Neural crest cell (in vitro differentiated cells): ENCODE measurements at places on chromosomes 16 and 17. TPM values are rescaled to one million over a fixed set of nuclear protein-coding genes. Genes with fewer than 3 reads are reported as not detected.
A peak's percentile ranks its signal among the peaks of the same experiment; 100 is the strongest.

The PABPN1L gene
- total RNA-seq: not detected in 2 replicates

DNA sequence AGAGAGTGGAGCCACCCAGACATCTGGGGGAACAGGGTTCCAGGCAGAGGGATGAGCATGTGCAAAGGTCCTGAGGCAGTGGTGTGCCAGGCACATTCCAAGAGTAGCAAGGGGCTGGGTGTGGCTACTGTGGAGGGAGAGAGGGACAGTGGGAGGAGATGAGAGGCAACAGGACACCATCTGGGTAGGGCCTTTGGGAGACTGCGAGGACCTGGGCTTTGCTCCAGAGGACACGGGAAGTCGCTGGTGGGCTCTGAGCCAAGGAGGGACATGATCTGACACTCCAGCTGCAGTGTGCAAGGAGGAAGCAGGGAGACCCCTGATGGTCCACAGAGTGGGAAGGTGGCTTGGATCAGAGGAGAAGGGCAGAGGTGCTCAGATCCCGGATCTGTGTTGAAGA is 56.7 kb upstream of the MED9 start:
- no peaks in the 10 kb centered on the region for H3K27me3 ChIP-seq
- H3K36me3 ChIP-seq: no peaks in the 10 kb centered on the region
- H3K27ac ChIP-seq: no peak overlapping the region
- DNase-seq: no peak

DNA sequence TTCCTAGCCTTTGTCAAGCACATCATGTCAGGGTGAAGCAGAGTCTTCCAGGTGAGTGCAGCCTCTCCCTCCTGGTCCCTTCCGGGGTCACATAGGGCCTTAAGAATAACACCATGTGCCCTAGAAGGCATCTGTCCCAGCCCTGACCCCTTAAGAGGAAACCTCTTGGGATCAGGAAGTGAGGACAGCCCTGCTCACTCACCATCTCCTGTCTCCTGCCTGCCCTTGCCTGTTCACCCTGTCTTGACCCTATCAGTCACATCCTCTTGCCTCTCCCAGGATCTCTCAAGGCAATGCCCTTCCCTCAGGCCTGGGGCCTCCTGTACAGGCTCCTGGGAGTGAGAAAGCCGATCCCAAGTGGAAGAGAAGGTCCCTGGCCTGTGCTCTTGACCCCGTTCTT is 13.9 kb downstream of the MYL4 start:
- H3K4me3 ChIP-seq: no peak overlapping the region
- DNase-seq: no peak
- H3K27me3 ChIP-seq: no peaks in the 10 kb centered on the region
- no peak overlapping the region for H3K27ac ChIP-seq

- no peaks in the 10 kb centered on the region for H3K27me3 ChIP-seq
- no peaks in the 10 kb centered on the region for H3K4me1 ChIP-seq
- no peak overlapping the region for H3K4me3 ChIP-seq
- H3K36me3 ChIP-seq: peaks cover 19% of the 10 kb centered on the region
- no peak for DNase-seq
Observed at GRCh38 chr17:61981323-61981722, 53.5 kb upstream of the INTS2 start.

The OXLD1 gene
- total RNA-seq: 25.5 and 28.2 TPM in 2 replicates

The TBC1D3C gene
- not detected in 2 replicates for total RNA-seq

GRCh38 chr17:10127819-10128425 is 70.5 kb downstream of the GAS7 start:
- H3K4me3 ChIP-seq: no peak overlapping the region
- H3K4me1 ChIP-seq: peaks cover 39% of the 10 kb centered on the region
- peaks cover 2% of the 10 kb centered on the region for H3K27me3 ChIP-seq
- H3K27ac ChIP-seq: peak overlapping the region; percentile 86
- H3K36me3 ChIP-seq: no peaks in the 10 kb centered on the region

DNA sequence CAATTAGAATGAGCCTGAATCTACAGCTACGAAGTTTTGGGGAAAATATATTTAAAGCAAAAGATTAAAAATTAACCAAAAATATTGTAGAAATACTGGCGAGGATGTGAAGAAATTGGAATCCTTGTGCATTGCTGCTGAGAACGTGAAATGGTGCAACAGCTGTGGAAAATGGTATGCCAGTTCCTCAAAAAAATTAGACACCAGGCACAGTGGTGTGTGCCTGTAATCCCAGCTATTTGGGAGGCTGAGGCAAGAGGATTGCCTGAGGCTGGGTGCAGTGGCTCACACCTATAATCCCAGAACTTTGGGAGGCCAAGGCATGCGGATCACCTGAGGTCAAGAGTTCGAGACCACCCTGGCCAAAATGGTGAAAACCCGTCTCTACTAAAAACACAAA is 119.9 kb upstream of the TMEM97 start:
- no peak overlapping the region for H3K27ac ChIP-seq
- H3K4me3 ChIP-seq: no peak overlapping the region
- H3K36me3 ChIP-seq: peaks cover 7% of the 10 kb centered on the region
- no peaks in the 10 kb centered on the region for H3K4me1 ChIP-seq

DNA sequence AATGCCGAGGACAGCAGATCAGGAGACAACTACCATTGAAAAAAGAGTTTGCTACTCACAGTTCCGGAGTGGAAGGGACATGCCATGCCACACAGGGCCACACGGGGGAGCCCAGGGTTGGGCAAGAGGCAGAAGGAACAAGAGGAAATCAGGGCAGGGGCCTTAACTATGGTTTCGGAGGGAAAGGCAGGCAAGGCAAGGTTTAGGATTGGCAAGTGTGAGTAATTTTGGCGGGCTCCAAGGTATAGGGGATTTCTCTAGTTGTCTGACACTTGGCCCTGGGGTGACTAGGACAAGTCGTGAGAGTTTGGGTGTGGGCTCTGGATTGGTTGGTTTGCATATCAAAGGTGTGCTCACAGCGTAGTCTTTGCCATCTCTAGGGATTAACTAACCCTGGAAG is 27.0 kb upstream of the NTN1 start:
- peak; percentile 79 for DNase-seq
- no peak overlapping the region for H3K27ac ChIP-seq
- H3K27me3 ChIP-seq: peaks cover 12% of the 10 kb centered on the region
- no peaks in the 10 kb centered on the region for H3K36me3 ChIP-seq

- no peaks in the 10 kb centered on the region for H3K27me3 ChIP-seq
- H3K4me1 ChIP-seq: no peaks in the 10 kb centered on the region
- peak overlapping the region; percentile 54 for H3K27ac ChIP-seq
- H3K36me3 ChIP-seq: no peaks in the 10 kb centered on the region
- H3K4me3 ChIP-seq: no peak overlapping the region
Observed at GRCh38 chr17:40598619-40599467, 33.6 kb upstream of the CCR7 start.

- H3K27ac ChIP-seq: no peak overlapping the region
- H3K36me3 ChIP-seq: no peaks in the 10 kb centered on the region
- H3K4me3 ChIP-seq: no peak overlapping the region
- H3K4me1 ChIP-seq: no peaks in the 10 kb centered on the region
Observed at GRCh38 chr17:2883544-2884213, 87.4 kb downstream of the RAP1GAP2 start.

DNA sequence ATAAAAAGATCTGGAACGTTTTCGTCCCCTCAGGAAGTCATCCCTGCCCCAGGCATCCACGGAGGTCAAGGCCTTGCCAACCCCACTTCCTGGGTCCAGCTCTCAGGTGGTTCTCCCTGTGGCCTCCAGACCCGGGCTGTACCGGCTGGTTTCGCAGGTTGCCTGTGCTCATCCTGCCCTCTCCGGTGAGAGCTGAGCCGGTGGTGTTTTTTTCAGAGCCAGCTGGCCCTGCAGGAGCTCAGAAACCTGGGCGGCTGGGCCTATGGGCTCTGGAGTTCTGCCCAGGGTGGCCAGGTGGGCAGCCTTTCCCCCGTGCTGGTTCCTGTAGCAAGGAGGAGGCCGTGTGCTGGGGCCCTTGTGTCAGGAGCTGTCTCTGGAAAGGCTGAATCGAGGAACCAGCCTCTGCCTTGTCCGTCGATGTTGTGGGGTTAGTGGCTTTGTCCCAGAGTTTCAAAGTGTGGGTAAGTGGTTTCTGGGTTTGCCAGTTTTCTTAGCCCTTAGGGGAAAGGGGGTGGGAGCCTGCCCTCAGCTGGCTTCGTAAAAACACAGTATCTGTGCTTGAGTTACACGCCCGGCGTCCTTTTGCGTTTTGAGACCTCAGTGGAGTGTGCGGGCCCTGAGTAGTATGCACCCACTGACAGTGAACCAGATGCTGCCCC is 23.6 kb downstream of the C16orf90 start:
- peaks cover 17% of the 10 kb centered on the region for H3K4me1 ChIP-seq
- H3K27ac ChIP-seq: no peak overlapping the region
- no peak for DNase-seq
- peaks cover under 1% of the 10 kb centered on the region for H3K36me3 ChIP-seq

DNA sequence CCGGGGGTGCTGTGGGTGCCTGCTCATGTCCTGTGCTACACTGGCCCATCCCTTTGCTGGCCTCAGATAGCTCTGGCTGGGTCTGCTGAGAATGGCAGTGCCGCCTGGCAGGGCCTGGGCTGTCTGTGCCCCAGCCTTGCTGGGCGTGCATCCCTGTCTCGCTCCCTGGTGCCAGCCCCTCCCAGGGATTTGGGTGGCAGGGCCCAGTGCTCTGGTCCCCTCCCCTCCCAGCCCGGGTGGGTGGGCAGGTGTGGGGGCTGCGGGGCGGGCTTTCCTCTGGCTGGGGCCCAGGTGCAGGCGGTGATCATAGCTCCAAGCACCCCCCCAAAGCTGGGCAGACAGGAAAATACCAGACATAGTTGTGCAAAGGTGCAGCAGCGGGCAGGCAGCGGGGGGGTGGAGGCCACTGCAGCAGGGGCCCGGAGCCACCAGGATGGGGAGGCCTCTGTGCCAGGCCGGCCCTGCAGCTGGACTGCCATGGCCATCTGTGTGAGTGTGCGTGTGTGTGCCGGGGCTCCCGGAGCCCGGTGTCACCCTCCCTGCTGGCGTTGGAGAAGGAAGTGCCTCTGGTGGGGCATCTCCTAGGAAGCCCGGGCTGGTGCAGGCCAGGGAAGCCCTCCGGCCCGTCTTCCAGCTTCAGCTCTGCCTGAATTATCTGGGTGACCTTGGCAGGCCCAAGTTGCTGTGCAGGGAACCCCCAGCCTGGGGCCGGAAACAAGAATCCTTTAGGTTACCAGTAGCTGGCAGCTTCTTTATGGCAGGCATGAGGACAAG is 7.4 kb downstream of the GLIS2 start:
- H3K27ac ChIP-seq: no peak overlapping the region
- no peak overlapping the region for H3K4me3 ChIP-seq
- H3K4me1 ChIP-seq: peaks cover 13% of the 10 kb centered on the region

The SDK2 gene
- total RNA-seq: 31.2 and 31.5 TPM in 2 replicates

- DNase-seq: no peak
- H3K27ac ChIP-seq: no peak overlapping the region
- peak overlapping the region; percentile 87 for H3K4me3 ChIP-seq
- no peaks in the 10 kb centered on the region for H3K27me3 ChIP-seq
- peaks cover 2% of the 10 kb centered on the region for H3K36me3 ChIP-seq
- H3K4me1 ChIP-seq: peaks cover 43% of the 10 kb centered on the region
Observed at GRCh38 chr16:87491522-87492290, 1.1 kb downstream of the ZCCHC14 start.

The TGFB1I1 gene
- total RNA-seq: 7.2 and 8.8 TPM in 2 replicates

DNA sequence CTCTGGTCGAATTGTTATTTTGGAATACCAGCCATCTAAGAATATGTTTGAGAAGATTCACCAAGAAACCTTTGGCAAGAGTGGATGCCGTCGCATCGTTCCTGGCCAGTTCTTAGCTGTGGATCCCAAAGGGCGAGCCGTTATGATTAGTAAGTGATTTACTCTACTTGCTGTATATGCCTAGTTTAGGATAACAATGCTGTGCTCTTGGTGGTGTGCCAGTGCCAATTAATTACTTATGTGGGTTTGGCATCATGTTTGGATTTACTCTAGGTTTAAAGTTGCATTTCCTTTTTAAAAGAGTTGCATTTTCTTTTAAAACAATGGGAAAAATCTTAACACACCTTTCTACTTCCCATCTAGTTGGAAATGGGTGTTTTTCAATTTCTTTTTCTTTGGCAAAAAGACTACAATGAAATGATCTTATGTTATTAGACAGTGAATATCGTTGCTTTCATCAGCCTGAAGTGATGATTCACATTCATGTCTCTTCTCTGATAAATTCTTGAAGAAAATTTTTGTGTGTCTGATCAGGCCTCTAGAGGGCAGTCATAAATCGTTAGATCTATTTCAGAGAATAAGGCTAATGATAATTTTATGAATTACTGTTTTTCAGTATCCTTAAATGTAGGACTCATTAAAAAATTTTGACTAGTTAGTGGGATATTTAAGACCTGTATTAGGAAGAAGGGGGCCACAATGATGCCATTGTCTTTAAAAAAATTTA is 5.6 kb downstream of the SF3B3 start:
- H3K4me1 ChIP-seq: peaks cover 33% of the 10 kb centered on the region
- H3K27ac ChIP-seq: no peak overlapping the region
- H3K36me3 ChIP-seq: peaks cover 30% of the 10 kb centered on the region
- no peaks in the 10 kb centered on the region for H3K27me3 ChIP-seq

The ZNF750 gene
- total RNA-seq: not detected in 2 replicates

GRCh38 chr16:84119368-84119767 is 2.6 kb upstream of the MBTPS1 start:
- H3K4me3 ChIP-seq: peak overlapping the region; percentile 84
- peak overlapping the region; percentile 19 for H3K27ac ChIP-seq
- peaks cover 25% of the 10 kb centered on the region for H3K4me1 ChIP-seq
- peaks cover 7% of the 10 kb centered on the region for H3K36me3 ChIP-seq
- no peak for DNase-seq

The PIRT gene
- total RNA-seq: 0.07 and 0.09 TPM in 2 replicates

- no peak for DNase-seq
- H3K27ac ChIP-seq: no peak overlapping the region
- peaks cover 5% of the 10 kb centered on the region for H3K36me3 ChIP-seq
- peak overlapping the region; percentile 75 for H3K4me3 ChIP-seq
- no peaks in the 10 kb centered on the region for H3K27me3 ChIP-seq
Observed at GRCh38 chr17:82047914-82048570, 3.6 kb downstream of the RFNG start.

- no peaks in the 10 kb centered on the region for H3K27me3 ChIP-seq
- DNase-seq: no peak
- H3K4me1 ChIP-seq: no peaks in the 10 kb centered on the region
- no peak overlapping the region for H3K4me3 ChIP-seq
Observed at GRCh38 chr16:78584991-78585390, 485.5 kb downstream of the WWOX start.

The PTGES3L gene
- total RNA-seq: 3.4 and 3.5 TPM in 2 replicates

DNA sequence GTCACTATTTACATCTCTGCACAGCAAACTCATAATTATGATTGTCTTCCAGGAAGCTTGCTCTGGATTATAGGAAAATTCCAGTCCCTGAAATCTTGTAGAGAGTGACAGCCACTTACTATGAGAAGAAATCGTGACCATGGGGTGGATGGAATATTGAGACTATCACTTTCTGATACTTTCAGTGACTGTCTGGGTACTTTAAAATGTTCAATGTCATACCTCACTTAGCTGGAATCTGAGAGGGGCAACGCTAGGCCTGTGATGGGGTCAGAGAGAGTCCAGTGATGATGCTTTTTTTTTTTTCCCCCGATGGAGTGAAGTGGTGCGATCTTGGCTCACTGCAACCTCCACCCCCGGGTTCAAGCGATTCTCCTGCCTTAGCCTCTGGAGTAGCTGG is 32.2 kb upstream of the RGS9 start:
- peaks cover 6% of the 10 kb centered on the region for H3K27me3 ChIP-seq
- H3K4me1 ChIP-seq: peaks cover 19% of the 10 kb centered on the region
- no peak overlapping the region for H3K27ac ChIP-seq
- no peak for DNase-seq
